ENCODE measurements at places on chromosomes 11 and 22.

- DNase-seq = no peak
Observed at GRCh38 chr22:17387356-17387755, 18.1 kb downstream of the CECR2 start.

DNA sequence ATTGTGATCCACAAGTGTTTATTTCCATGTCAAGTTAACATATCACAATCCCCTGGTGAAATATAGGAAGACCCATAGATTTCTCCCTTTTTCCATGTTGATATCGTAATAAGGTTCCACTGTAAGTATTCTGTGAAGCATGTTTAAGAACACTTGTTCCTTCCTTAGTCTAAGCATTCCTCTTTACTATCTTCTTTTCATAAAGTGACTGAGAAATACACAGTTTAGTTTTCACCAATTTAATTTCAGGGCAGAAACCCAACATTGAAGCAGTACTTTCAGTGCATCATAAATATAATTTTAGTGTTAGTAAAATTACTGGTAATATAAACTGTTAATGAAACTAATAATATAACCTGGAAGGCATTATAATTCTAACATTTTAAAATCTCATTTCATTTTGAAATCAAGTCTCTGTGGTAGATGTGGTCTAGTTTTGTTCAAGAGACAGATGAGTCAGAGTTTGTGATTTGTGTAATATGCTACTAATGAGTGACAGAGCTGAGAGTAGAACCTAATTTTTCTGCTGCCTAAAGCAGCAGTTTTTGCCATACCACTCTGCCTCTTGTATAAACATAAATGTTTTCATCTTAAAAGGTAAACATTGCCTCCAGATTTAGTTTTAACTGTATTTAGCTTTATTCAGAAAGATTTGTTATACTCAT is 79.4 kb downstream of the ATM start:
- no peak for DNase-seq

DNA sequence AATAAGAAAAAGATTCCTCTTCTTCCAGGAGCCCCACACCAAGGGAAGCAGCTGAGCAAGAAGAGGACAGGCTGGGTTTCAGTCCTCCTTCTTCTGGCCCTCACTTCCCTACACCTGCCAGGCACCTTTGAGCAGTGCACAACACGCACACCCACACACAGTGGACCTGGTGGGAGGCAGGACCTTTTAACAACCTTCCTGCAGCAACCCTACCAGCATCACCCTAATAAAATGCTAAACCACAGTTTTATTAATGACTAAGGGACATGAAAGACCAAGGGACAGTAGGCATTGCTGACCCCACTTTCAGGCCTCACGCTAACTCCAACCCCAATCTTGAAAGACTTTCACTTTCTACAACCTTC is 12.2 kb downstream of the ARAP1 start:
- DNase-seq = no peak

DNA sequence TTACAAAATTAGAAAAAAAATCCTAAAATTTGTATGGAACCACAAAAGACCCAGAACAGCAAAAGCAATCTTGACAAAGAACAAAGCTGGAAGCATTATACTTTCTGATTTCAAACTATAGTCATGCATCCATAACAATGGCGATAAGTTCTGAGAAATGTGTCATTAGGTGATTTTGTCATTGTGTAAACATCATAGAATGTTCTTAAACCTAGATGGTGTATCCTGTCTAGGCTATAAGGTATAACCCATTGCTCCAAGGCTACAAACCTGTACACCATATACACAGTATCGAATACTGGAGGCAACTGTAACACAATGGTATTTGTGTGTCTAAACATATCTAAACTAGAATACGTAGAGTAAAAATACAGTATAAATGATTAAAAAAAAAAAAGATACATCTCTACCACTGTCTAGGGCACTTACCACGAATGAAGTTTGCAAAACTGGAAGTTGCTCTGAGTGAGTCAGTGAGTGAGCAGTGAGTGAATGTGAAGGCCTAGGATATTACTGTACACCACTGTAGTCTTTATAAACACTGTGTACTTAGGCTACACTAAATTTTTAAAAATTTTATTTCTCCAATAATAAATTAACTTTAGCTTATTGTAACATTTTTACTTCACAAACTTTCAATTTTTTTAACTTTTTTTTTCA is 18.1 kb upstream of the SC5D start:
- DNase-seq = no peak

GRCh38 chr22:40416636-40417035 is 46.2 kb downstream of the SGSM3 start:
- DNase-seq = no peak

GRCh38 chr11:104652996-104653395 is 245.3 kb downstream of the CASP12 start:
- no peak for DNase-seq

GRCh38 chr22:27775758-27776649 is 25.6 kb downstream of the MN1 start:
- DNase-seq = no peak

DNA sequence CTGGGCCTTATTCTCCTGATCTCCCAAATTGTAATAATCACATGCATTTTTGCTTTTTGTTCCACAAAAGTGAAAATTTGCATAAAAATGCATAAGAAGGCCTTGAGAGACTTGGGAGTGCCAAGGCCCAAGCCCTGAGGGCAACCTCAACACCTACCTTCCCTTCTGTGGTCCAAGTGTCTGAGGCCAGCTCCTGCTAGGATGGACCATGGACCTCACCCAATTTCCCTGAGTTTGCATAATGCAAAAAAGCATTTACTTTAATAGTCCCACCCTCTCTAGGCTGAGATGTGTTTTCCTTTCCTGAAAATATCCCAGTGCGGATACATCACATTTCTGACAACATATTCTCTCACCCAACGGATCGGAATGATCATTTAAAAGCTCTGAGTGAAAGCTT is 194.1 kb upstream of the TENM4 start:
- no peak for DNase-seq
